ENCODE measurements at places on chromosomes 2 and 18.

GRCh38 chr18:79657342-79657996 lies 22.1 kb upstream of the CTDP1 start:
- DNase-seq, result no peak

DNA sequence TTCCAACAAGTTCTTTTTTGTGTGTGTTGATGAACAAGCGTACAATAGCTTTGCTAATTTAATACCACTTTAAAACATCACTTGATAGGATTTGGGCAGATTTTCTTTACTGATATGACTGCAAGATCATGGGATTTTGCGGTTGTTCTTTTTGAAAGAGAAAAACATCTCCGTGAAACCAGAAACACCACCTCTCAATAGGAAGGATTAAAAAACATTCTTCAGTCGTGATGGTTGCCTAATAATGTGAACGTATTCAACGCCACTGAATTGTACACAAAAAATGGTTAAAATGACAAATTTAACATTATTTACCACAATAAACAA lies 19.3 kb downstream of the RBMS1 start:
- DNase-seq, result no peak

GRCh38 chr2:229815342-229815741 lies 101.0 kb upstream of the DNER start:
- DNase-seq, result no peak

DNA sequence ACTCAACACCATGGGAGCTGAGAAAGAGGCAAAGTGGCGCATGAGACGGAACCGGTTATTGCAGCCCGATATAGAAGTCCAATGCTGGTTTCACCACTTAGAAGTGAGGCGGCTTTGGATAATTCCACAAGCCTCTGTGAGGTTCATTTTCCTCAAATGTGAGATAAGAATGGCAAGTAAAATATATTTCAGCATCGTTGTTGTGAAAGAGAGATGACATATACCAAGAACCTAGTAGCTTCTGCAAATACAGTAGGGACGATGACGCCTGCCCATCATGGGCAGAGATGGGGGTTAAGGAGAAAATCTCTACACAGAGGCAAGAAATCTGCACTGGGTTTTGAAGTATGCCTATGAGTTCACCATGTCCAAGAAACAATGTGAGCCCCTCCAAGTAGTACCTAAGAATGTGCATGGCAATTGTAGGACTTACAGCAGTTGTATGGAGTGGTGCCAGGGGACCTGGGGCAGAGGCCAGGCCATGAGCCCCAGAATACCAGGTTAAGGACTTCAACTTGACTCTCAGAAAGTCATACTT lies 352.0 kb downstream of the RNF144A start:
- DNase-seq, result no peak

- no peak for DNase-seq
Observed at GRCh38 chr2:100677611-100678185, 114.9 kb downstream of the PDCL3 start.

DNA sequence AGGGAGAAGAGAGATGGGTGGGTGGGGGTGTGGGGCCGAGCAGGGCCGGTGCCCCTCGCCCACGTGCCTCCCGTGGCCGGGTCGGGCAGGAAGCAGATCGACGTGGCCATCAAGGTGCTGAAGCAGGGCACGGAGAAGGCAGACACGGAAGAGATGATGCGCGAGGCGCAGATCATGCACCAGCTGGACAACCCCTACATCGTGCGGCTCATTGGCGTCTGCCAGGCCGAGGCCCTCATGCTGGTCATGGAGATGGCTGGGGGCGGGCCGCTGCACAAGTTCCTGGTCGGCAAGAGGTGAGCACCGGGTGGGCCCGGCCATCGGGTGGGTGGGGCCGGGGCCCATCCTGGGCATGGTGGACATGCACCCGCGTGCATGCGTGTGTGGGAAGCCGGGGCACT lies 21.8 kb downstream of the ZAP70 start:
- no peak for DNase-seq

GRCh38 chr2:238998801-238999200 lies 150.9 kb downstream of the TWIST2 start:
- DNase-seq, result no peak

DNA sequence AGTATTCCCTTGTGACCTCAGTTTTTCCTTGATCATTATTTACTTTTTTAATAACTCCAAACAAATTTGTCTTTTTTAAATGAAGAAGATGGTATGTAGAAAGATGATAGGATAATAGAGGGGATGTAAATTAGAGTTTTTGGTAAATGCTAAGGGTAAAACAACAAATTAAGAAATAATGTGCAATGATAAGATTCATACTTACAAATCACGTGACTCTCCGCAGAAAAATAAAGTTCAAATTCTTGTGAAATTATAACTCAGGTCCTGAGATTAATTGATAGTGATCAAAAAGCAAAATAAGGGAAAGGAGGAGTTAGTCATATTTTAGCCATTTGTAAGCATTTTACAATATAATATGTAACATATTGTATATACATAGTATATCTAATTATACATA lies 304.1 kb upstream of the KCNH7 start:
- no peak for DNase-seq

DNA sequence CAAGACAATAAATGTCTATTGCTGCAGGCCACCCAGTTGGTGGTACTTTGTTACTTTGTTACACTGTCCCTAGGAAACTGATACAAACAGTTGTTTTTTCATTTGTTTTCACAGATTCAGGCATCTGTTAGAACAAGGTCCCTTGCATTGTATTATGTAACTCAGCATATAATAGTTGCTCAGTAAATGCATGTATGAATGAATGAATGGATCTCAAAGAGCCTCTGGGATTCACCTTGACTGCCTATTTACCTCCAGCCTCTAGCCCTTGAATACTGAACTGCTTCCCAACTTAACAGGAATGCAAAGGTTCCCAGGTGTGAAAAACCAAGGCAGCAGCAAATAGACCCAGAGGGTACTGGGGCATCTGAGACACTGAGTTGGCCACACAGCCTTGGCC lies 27.4 kb upstream of the NEB start:
- DNase-seq, result no peak

GRCh38 chr2:85844486-85844885 lies 44.3 kb downstream of the ST3GAL5 start:
- DNase-seq, result no peak

DNA sequence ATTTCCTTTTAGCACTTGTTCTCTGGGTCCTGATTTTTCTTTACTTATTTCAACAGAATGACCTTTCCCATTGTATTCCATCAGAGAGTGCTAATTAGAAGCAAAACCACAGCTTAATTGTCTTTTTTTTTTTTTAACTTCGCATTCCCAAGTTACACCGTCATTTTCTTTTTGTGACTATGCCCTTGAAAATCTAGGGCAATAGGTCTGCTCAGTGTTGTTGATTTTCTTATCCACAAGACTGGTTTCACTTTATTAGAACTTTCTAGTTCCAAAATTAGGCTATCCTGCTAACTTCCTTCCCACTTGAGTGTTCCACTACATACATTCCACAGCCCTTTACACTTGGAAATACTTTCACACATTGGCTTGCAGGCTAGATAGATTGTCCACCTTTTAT lies 18.7 kb upstream of the ADAM17 start:
- DNase-seq, result no peak

DNA sequence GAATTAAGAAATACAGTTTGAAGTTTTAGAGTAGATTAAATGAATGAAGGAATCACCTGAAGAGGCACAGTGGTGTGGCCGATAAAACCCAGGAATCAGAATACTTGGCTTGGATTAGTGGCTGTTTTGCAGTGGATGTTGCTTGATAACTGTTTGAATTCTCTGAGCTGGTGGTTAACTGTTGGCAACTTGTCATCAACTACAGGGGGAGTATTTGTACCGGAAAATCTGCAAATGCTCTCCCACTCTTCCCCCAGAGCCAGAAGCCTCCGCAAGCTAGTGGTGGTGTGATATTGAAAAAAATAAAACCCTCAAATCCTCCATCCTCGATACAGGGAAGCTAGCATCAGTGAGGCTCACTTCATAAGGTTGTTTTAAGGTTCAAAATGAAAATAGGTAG lies 326.7 kb downstream of the DPP10 start:
- no peak for DNase-seq

- no peak for DNase-seq
Observed at GRCh38 chr18:27787547-27787946, 389.4 kb downstream of the CDH2 start.

DNA sequence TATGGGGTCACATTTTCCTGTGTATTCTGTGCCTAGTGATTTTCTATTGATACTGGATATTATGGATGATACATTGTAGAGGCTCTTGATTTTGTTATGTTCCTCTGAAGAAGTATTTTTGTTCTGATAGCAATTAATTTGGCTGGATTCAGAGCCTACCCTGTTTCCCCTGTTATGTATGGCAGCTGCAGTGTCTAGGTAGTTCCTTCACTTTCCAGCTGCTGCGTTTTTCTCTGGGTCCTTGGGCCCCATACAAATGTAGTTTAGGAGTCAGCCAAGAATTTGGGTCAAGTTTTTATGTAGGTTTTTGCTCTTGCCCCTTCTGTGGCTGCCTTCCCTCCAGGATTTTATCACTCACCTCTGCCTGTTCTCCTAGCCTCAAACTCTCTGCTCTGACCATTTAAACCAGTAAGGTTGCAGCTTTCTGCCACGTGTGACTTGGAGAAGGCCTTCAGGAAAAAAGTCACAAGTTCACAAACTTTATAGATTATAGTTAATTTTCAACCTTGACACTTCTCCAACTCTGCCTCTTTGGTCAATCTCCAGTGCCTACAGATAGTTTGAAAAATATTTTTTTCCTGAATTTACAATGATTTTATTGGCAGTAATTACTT lies 47.0 kb downstream of the APLF start:
- no peak for DNase-seq

- peak; percentile 34 for DNase-seq
Observed at GRCh38 chr2:227407591-227408151, 19.9 kb upstream of the SCYGR1 start.

- DNase-seq, result no peak
Observed at GRCh38 chr2:112161431-112162145, 23.4 kb downstream of the FBLN7 start.

DNA sequence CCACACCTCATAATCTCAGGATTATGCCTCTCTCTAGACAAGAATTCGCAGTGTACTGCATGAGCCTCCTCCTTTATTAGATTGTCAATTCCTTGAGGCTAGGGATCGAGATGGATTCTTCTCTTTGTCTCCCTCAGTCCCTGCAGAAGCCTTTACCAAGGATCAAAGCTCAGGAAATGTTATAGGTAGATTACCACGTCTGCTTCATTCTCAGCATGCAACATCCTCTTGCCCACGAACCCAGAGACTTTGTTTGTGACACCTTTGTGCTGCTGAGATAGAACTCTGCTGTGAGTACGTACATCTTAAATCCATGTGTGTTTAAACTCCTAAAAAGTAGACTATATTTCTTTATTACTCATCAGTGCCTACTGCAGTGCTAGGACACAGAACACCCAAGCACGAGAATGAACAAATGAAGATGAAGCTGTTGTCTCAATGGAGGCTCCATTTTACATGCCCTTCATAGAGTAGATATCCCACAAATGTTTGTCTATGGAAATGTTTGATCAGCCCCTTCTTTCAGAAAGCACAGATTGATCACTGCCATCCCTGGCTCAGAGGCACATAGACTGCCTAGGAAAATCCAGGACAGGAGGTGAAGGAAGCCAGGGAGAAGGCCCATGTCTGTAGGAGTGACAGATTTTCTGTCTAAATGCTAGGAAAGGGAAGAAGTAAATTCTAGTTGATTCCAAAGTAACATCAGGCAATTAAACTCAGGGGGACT lies 98.8 kb upstream of the KLHL29 start:
- DNase-seq, result no peak

DNA sequence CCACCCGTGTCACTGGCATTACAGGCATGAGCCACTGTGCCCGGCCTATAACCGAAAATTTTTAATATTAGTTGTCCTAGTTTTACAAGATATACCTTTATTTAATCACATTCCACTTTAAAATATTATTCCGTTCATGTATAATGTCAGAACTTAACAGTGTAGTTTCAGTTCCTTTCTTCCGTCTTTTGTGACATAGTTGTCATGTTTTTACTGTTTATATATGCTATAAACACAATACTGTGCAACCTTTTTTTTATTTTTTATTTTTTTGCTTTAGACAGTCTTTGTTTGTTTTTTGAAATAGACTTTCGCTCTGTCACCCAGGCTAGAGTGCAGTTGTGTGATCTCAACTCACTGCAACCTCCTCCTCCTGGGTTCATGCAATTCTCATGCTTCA lies 129.5 kb upstream of the TTC27 start:
- DNase-seq, result no peak

DNA sequence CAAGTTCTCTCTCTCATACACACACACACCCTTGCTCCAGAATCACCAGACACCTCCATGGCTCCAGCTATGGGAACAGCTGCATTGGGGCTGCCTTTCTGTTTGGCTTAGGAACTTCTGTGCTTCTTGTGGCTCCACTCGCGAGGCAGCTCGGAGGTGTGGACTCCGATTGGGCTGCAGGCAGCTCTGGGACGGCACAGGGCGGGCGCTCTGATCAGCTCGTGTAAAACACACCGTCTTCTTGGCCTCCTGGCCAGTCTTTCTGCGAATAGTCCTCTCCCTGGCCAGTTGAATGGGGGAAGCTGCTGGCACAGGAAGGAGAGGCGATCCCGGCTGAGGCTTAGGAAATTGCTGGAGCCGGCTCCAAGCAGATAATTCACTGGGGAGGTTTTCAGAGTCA lies 22.4 kb downstream of the FOSL2 start:
- no peak for DNase-seq

GRCh38 chr2:230258483-230258882 lies 32.9 kb downstream of the SP140 start:
- no peak for DNase-seq

Measured in HuH-7.5 (cell line).